Hypothalamus (tissue), 51 donors: ENCODE measurements at places on chromosomes 6 and 20.

GRCh38 chr6:27836783-27837624 is 75.2 kb downstream of the OR2B2 start:
- DNase-seq: no peak

- peak; percentile 14 for DNase-seq
Observed at GRCh38 chr6:41182069-41183034, 18.6 kb downstream of the TREML2 start.

DNA sequence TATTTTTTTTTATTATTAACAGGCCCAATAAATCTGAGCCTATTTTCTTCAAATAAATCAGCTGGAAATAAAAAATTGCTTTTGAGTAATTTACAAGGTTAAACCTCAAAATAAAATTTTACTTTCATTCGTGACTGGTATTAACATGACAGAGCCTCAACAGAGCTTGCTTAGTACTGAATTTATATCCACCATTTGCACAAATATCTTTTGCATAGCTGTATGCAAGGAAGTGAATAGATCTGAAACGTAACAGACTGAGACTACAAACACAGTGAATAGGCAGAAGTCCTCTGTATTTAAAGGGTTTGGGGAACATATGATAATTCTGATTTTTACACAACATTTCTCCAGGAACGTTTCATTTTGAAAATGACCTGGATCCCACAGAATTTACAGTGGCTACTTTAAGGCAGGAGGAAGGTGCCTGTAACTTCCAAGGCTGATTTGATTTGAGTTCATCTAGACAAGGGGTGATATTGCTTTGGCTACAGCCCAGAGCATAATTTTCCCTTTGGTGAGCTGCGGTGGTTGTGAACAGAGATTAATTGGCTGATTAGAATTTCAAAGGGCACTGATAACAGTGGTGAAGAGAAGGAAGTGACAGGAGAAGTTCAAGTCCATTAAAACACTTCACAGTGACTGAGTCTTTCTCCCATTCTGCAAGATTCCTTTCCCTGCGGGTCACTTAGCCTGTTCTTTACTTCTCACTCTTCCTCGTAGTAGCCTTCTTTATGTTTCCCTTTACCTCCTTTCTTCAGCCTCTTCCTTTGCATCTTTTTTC is 121.2 kb upstream of the SASH1 start:
- no peak for DNase-seq

- DNase-seq: no peak
Observed at GRCh38 chr20:32364554-32365208, 6.5 kb downstream of the ASXL1 start.

DNA sequence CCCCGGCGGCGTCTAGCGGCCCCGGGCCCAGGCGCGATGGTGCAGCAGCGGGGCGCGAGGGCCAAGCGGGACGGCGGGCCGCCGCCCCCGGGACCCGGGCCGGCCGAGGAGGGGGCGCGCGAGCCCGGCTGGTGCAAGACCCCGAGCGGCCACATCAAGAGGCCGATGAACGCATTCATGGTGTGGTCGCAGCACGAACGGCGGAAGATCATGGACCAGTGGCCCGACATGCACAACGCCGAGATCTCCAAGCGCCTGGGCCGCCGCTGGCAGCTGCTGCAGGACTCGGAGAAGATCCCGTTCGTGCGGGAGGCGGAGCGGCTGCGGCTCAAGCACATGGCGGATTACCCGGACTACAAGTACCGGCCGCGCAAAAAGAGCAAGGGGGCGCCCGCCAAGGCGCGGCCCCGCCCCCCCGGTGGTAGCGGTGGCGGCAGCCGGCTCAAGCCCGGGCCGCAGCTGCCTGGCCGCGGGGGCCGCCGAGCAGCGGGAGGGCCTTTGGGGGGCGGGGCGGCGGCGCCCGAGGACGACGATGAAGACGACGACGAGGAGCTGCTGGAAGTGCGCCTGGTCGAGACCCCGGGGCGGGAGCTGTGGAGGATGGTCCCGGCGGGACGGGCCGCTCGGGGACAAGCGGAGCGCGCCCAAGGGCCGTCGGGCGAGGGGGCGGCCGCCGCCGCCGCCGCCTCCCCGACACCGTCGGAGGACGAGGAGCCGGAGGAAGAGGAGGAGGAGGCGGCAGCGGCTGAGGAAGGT is 715 bp downstream of the SOX12 start:
- DNase-seq: peak; percentile 26

- DNase-seq: no peak
Observed at GRCh38 chr6:52190409-52190808, 4.2 kb downstream of the IL17A start.
